ENCODE measurements at places on chromosomes 11 and 22. TPM values are rescaled to one million over a fixed set of nuclear protein-coding genes. Genes with fewer than 3 reads are reported as not detected.

GRCh38 chr11:116257883-116258282, 514.9 kb downstream of the BUD13 start:
- H3K36me3 ChIP-seq: no peaks in the 10 kb centered on the region
- H3K27ac ChIP-seq: no peak overlapping the region
- no peak overlapping the region for H3K4me3 ChIP-seq
- H3K27me3 ChIP-seq: peaks cover 84% of the 10 kb centered on the region
- no peak for DNase-seq

DNA sequence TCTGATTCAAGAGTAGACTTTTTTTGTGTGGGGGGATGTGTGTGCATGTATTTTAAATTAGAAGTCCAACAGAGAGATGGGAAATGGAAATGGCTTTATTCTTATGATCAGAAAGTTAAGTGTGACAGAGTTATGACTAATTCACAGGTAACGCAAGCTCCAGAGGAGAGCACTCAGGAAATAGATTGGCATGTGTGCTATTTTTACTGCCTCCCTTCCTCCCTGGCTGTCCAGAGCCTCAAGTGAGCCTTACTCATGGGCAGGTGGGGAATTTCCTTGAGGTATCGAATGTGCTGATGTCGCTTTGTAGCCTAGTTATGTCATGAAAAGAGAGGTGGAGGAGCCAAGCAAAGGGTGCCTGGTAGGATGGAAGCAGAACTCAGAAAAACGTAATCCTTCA, 70.3 kb upstream of the BDNF start:
- H3K36me3 ChIP-seq: no peaks in the 10 kb centered on the region
- no peak overlapping the region for H3K27ac ChIP-seq
- peak; percentile 79 for DNase-seq
- peaks cover 12% of the 10 kb centered on the region for H3K4me1 ChIP-seq
- no peaks in the 10 kb centered on the region for H3K27me3 ChIP-seq
- H3K4me3 ChIP-seq: no peak overlapping the region

DNA sequence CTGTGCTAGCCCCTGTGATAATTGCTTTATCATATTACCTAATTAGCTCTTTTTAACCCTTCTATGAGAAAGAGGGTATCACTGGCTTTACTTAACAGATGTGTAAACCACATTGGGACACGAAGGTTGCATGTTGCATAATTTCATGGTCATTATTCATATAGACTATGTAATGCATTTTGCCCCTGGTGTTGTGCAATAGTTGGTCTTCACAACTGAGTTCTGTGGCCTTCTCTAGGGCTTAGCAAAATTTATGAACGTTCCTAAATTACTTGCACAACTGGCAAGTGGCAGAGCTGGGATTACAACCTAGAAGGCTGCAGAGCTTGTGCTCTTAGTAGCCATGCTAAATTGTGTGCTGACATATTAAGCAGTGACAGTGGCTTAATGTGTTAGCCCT, 34.6 kb upstream of the PDGFD start:
- H3K27ac ChIP-seq: no peak overlapping the region
- no peak overlapping the region for H3K4me3 ChIP-seq

GRCh38 chr11:69645801-69646492, 5.0 kb downstream of the CCND1 start:
- no peak overlapping the region for H3K4me3 ChIP-seq
- H3K27ac ChIP-seq: no peak overlapping the region
- no peaks in the 10 kb centered on the region for H3K27me3 ChIP-seq
- peaks cover 65% of the 10 kb centered on the region for H3K36me3 ChIP-seq
- no peak for DNase-seq

ELFN2 gene
- 36.6 TPM for total RNA-seq

DNA sequence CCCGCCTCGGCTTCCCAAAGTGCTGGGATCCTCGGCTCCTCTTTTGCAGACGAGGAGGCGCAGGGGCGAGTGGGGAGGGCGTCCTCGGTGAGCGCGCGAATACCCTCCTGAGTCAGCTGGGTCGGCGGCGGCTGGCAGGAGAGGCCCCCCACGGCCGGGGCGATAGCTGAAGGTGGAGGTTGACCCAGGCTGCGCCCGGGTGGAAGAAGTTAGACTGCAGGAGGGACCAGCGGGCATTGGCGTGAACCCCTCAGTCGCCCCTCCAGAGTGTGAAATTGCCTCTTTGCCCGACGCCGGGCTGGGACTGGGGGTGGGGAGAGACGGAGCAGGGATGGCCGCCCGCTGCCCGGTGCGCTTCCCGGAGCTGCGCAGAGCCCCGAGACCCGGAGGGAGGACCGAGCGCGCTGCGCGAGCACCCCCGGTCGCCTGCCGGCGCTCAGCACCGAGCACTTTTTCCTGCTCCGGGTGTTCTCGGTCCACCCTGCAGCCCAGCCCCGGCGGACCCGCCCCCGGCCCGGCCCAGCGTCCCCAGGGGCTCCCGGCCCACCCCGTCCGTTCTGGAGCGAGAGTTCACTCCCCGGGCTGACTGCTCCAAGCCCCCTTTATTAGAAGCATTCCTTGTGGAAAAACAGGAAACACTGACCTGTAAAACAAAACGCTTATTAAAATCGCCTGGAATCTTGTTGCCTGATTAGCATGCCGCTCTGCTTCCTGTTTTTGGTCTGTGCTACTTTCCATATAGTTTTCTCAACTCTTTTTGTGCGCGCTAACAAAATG, 13.7 kb upstream of the CPT1A start:
- 0 out of 2 replicates have a peak, but pooled peaks cover 4% of the 10 kb centered on the region for H3K27me3 ChIP-seq
- no peak overlapping the region for H3K4me3 ChIP-seq
- H3K36me3 ChIP-seq: no peaks in the 10 kb centered on the region
- peaks cover 18% of the 10 kb centered on the region for H3K4me1 ChIP-seq

DNA sequence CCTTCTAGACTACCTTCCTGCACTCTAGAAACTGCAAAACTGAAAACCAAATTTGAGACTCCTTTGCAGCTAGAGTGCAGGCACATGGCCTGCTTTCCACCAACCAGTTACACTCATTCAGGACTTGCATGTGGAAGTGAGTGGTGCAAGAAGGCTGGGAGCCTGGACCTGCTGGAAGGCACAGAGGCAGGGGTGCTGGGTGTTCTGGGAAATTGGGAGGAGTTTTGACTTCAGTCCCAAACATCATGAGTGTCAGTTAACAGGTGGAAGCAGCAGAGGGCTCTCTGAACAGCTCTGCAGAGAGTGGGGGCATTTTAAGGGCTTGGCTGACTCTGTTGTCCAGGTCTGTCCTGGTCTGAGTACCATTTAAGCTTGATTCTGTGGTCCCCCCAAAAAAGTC, 49.3 kb upstream of the SYT13 start:
- H3K27ac ChIP-seq: no peak overlapping the region
- H3K36me3 ChIP-seq: no peaks in the 10 kb centered on the region

LRRC74B gene
- 0.25 TPM for total RNA-seq

Measured in PC-9 (cell line).